ENCODE measurements at places on chromosomes 16 and 17. TPM values are rescaled to one million over a fixed set of nuclear protein-coding genes. Genes with fewer than 3 reads are reported as not detected.
A peak's percentile ranks its signal among the peaks of the same experiment; 100 is the strongest.

Gene IKZF3
- total RNA-seq, result not detected

Gene HBA2
- not detected for total RNA-seq

Gene EVI2B
- total RNA-seq, result 0.21 TPM

DNA sequence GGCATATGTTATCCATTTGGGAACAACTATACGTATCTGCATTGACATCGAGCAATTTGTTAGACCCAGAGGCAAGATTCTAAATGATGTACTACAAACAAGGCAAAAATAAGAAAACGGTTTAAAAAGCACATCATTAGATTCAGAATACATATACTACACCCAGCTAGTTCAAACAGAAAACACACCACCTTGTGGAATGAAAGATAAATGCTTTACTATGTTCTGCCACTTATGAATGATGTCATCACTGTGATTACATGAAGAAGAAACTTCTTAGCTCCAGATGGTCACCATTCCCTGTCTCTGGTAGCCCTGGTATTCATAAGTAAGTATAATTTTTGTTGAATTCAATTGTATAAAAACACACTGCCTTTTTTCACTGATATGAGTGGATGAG is 7.8 kb downstream of the NACA2 start:
- H3K36me3 ChIP-seq, result no peaks in the 10 kb centered on the region
- no peaks in the 10 kb centered on the region for H3K4me1 ChIP-seq
- H3K27ac ChIP-seq, result no peak overlapping the region

DNA sequence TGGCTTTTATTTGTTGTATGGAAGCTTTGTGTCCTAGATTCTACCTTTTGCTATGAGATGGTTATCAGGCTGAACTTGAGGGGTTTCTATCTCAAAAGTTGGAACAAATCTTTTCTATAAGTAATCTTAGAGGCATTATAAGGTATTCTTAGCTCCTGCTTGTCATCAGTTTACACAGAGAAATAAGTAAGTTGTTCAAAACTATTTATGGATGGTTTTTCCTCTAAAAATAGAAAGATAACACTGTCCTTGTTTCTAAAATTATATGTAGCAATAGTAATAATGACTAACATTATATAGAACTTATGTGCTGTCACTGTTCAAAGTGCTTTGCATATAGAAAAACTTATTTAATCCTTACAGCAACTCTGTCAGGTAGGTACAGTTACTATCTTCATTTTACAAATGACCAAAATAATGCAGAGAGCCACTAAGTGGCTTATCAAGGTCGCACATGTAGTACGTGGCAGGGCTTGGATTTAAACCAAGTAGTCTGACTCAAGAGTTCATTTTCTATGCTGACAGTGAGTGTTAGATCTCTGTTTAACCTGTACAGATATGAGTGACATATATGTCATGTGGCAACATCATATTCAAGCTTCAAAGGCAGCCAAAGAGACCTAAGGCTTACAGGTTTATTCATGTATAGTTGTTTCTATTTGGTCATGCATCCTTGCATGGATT is 59.0 kb downstream of the PHKB start:
- peaks cover 5% of the 10 kb centered on the region for H3K36me3 ChIP-seq
- H3K27me3 ChIP-seq, result no peaks in the 10 kb centered on the region
- no peak for DNase-seq

- no peak overlapping the region for H3K27ac ChIP-seq
- H3K4me1 ChIP-seq, result no peaks in the 10 kb centered on the region
- DNase-seq, result peak; percentile 47
Observed at GRCh38 chr16:1887711-1888354, 15.9 kb upstream of the MEIOB start.
